ENCODE measurements at places on chromosomes 2 and 18. TPM values are rescaled to one million over a fixed set of nuclear protein-coding genes. Genes with fewer than 3 reads are reported as not detected.

DNA sequence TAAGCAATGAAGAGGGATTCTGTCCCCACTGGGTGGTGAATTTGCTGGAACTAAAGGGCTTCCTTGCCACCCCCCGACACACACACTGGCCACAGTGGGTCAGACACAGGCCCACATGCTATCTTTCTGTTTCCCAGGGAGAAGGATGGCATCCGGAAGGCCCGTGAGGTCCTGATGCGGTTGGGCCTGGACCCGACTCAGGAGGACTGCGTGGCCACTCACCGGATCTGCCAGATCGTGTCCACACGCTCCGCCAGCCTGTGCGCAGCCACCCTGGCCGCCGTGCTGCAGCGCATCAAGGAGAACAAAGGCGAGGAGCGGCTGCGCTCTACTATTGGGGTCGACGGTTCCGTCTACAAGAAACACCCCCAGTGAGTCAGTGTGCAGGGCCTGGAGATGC, 44.6 kb downstream of the HK2 start:
- DNase-seq: no peak

DNA sequence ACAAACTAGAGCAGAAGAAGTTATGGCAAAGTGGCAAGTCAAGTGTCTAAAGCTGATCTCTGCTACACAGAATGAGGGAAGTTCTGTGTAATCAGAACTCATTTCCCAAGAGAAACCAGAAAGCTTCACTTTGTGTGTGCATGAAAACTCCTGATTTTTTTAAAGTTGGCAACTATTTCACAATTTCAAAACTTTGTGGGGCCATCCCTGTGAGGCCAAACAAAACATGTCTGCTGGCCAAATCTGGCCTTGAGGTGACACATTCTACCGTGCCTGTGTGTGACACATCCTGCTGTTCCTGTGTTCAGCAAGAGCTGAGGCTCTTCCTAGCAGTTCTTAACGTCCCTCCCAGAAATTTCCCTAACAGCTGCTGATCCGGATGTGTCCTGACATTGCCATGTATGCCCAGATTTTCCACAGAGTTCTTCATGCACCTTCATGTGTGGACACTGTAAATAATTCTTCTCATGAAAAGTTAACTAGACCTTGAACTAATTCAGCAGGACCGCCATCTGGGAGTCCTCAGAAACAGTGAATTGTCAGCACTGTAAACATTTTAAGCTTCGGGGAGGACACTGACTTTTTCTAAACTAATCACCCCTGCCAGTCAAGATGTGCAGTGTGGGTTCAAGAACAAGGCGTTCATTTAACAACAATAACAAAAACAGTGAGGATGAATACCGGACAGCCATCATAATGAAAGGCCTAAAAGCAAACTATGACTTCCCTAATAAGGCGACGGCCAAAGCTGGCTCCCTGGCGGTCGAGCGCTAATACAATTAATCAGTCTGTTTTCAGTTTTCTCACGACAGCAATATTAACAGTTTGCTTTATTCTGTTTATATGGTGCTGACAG, 99.0 kb downstream of the PLEKHM3 start:
- DNase-seq: no peak

AOX1 gene
- polyA plus RNA-seq: 8.3 TPM

- no peak for DNase-seq
Observed at GRCh38 chr2:149661844-149662243, 74.3 kb upstream of the MMADHC start.

LANCL1 gene
- polyA plus RNA-seq: 24.0 TPM

DNA sequence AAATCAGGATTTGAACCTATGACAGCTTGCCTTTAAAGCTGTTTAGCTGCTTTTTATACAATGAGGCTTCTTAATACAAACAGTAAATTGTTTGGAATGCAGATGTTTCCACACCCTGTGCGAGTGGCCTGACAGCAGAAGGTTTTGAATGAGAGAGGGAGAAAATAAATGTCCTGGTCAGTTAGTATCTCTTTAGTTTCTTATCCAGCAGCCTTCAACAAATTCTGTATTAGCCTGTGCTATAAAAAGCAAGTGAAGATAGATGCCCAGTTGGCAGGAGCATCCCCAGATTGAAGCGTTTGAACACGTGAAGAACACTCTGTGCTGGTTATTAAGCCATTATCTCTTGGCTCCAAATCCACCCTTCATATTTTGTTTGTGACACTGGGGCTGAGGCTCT, 70.6 kb downstream of the CERS6 start:
- DNase-seq: no peak

- DNase-seq: no peak
Observed at GRCh38 chr2:151297882-151298281, 8.4 kb upstream of the NMI start.

GRCh38 chr2:101608408-101609310, 88.8 kb upstream of the MAP4K4 start:
- DNase-seq: no peak

PRSS56 gene
- polyA plus RNA-seq: 0.03 TPM

GRCh38 chr2:12432985-12433625, 283.6 kb upstream of the TRIB2 start:
- DNase-seq: no peak

DNA sequence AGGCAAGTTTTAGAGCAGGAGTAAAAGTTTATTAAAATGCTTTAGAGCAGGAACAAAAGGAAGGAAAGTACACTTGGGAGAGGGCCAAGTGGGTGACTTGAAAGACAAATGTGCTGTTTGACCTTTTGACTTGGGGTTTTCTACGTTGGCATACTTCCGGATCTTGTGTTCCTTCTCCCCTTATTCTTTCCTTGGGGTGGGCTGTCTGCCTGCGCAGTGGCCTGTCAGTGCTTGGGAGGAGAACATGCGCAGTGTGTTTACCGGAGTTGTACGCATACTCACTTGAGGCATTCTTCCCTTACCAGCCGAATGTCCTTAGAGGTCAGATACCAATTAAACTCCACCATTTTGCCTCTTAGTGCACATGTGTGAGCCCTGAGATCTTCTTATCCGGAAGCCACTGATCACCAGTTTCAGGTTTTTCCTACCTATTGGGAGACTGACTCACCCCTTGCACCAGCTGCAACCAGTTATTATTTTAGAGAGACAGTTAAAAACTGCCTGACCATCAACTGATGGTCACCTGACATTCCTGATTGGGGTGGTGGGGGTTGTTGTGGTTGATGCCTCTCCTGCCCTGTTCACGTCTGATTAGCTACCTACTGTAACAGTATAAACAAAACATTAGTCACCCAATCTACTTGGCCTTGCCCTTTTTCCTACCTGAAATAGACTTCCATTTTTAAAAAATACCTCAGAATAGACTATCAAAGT, 67.5 kb downstream of the NYAP2 start:
- no peak for DNase-seq

DNA sequence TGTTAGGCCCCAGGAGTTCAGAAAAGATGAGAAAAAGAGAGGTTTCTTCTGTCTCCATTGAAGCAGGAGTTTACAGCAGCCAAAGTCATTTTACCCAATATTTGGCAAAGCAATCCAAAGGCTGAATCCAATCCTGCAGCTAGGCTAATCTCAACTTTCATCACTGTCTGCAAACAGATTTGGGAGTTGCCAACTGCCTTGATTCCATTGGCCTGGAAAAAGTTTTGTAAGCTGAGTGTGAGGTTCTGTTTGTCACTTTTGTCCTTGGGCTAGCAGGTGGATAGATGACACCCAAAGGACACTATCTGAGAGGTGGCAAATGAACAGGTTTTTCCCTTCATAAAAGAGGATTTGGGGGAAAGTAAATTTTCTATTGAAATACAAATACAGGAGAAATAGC, 56.6 kb upstream of the SETBP1 start:
- DNase-seq: no peak

VAMP5 gene
- 13.4 TPM for polyA plus RNA-seq

GRCh38 chr2:163709270-163709669, 26.5 kb downstream of the FIGN start:
- no peak for DNase-seq

TMEM198 gene
- 10.4 TPM for polyA plus RNA-seq

DNAJC5G gene
- 0.83 TPM for polyA plus RNA-seq

INPP1 gene
- polyA plus RNA-seq: 0.83 TPM

DNA sequence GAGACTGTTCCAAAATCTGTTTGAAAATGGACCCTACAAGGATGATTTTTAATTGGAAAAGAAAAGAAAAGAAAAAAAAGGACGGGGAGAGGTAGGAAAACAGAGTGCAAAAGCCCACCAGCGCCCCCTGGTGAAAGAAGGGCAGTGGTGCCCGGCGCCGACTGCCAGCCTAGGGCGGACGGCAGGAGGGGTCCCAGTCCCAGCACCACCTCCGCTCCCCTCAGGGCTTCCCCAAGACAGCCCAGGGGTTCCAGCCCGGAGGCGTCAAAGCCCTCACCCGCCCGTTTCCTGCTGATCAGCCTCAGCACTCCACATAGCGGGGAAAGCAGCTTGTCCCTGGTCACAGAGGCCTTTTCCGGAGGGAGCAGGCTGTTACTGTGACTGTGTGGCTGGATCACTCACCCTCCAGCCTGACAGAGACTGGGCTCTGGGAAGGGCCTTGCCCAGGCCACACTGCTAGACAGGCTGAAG, 213.9 kb downstream of the TFCP2L1 start:
- DNase-seq: no peak

DNA sequence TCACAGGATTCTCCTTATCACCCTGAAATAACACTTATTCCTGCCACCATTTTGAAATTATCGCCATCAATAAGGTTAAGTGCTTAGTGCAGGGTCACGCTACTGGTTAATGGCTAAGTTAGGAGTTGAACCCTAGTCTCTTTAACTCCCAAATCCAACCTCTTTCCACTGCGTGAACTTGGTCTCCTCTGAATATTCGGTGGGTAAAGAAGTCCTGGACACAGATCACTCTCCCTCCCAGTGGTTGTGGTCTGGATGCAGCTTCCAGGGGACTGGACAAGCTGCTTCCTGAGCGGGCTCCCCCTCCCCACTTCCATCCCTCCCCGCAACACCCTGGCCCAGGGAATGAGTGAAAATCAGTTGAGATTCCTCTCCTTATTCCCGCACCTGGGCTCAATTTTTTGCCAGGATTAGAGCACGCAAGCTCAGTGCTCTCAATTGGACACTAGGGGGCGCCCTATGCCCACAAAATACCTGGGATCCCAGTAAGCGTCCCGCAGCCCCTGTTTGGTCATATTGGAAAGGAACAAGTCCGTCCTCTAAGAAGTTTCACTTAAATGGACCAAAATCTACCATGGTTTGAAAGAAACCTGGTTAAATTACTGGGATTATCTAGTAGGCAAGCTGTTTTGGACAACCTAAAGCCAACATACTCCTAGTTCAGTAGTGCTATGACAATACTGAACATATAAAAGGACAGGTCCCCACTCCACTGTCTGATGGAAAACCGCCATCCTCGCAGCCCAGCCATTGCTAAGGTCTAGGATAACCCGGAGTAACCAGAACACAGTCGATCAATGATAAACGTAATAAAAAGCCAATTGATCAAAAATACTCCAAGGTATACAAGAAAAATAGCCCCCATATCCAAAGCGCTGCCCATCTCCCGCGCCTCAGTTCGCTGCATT, 40.4 kb downstream of the DHRS9 start:
- DNase-seq: peak; percentile 49

DNA sequence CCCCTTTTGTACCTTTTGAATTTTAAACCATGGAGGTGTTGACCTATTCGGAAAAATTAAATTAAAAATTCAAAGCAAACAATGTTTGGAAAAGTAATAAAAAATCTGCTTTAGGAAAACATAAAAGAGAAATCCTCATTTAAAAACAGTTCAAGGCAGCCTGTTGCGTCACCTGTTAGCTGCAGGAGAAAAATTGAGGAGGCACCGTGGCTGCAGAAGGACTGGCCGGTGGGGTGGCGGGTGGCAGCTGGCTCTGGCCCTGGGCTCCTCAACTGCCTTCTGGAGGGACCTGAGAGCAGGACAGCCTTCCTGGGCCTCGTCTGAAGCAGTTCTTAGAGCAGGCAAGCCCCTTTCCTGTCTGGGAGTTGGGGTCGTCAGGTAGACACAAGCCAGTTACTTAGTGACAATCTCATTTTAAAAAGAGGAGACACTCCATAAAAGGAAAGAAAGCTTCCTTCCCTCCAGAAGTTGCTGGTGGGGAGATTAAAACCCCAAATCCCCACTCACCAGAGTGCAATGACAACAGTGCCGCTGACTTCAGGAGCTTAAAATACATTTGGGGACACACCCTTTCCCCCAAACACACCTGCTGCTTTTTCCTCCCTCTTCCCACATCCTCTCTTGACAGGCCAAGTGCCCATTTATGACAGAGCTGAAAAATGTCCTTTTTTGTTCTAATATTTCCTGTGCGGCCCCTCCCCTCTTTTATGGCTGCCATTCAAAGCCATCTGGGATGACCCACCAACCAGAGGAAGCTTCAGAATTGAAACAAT, 9.7 kb downstream of the ZBTB7C start:
- DNase-seq: no peak

DNA sequence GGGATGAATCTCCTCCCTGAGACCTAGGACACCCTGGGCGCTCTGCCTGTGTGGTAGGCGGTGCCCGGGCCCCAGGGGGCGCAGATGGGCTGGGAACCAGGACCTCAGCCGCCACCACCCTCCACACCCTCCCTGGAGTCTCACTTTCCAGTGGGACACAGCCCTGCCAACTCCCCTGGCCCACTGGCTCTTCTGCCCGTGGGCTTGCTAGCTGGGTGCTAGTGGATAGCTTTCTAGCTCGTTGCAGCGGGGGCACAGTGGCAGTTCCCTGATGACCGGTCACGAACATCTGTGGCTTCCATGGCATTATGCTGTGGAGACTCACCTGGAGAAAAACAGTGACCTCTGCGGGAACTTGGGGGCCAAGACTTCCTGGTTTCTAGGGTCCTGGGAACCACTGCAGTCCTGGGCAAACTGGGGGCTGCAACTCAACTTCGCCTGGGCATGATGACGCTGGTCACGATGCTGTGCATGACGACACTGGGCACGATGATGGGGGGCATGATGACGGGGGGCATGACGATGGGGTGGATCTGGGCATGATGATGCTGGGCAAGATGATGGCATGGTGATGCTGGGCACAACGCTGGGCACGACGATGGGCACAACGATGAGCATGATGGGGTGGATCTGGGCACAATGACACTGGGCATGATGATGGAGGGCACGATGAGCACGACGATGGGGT, 31.0 kb upstream of the ALLC start:
- peak; percentile 33 for DNase-seq

L3MBTL4 gene
- polyA plus RNA-seq: 1.0 TPM

COL4A4 gene
- polyA plus RNA-seq: 0.33 TPM

DNA sequence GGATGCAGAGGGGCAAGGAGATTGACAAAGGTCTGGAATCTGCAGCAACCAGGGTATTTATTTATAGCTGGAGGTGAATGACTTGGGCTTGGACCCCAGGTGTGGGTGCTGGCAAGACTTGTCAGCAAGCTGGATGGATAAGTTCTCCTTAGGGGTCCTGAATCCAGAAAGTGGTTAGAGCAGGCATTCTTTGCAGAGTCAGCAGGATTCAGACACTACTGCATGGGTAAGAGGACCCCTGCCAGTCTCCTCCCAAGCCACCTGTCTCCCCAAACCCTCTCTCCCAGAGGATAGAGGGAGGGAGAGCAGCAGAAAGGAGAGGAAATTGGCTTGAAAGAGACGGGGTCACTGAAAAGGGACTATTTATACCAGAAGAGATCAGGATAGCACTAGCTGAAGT, 89.5 kb downstream of the VAPA start:
- no peak for DNase-seq

GRCh38 chr18:59029663-59030429, 109.8 kb upstream of the SEC11C start:
- DNase-seq: no peak

LYPD1 gene
- 3.4 TPM for polyA plus RNA-seq

G6PC2 gene
- not detected for polyA plus RNA-seq

GALNT13 gene
- 3.2 TPM for polyA plus RNA-seq

GRCh38 chr2:150483532-150483931, 3.9 kb downstream of the RND3 start:
- no peak for DNase-seq

Data from H1 (cell line).